ENCODE measurements at places on chromosomes 7 and 10. TPM values are rescaled to one million over a fixed set of nuclear protein-coding genes. Genes with fewer than 3 reads are reported as not detected.

MUC3A gene
- not detected for total RNA-seq

ZNF679 gene
- not detected for total RNA-seq

TCAF1 gene
- 18.8 TPM for total RNA-seq

TLX1 gene
- total RNA-seq: not detected

HABP2 gene
- not detected for total RNA-seq

PNLIPRP2 gene
- not detected for total RNA-seq

DNA sequence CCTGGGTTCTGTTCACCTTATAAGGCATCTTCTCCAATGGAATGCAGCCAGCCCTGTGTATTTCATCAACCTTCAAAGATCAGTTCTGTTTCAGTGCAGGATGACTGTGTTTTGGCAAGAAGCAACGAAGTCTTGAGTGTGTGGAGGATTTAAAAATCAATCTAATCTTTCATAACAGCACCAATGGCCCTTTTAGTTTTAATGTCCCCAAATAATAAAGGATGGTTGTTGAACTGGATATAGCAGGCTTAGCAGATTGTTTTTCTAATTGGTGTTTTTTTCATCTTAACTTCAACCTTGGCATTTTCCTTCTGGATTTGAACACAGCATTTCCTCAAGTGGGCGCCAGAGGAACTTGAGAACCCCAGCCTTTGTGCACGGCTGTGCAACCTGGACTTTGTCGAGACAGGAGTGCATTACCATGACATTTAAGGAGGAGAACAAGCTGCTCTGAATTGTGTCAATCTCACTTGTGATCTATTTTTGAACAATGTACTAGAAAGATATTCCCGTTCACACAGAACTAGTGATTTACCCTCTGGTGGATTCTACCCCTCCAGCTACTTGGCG is 313.3 kb upstream of the AKR1E2 start:
- DNase-seq: no peak

DNA sequence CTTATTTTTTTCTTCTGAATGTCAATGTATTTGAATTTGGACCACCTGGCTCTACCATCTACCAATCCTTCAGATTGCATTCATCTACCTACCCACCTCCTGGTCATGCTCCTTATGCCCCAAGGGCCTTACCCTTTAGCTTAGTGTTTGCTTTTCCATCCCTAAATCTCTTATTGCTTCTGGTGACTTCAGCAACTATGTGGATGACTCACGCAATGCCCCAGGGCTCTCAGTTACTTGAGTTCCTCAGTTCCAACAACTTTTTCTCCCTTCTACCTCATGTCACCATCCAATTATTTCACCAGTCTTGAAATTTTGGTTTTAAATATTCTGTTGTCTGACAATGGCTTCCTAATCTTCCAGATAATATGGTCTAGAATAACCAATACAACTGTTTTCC is 118.9 kb downstream of the CFAP58 start:
- DNase-seq: no peak

- DNase-seq: no peak
Observed at GRCh38 chr7:16739863-16740622, 13.5 kb upstream of the TSPAN13 start.

DNA sequence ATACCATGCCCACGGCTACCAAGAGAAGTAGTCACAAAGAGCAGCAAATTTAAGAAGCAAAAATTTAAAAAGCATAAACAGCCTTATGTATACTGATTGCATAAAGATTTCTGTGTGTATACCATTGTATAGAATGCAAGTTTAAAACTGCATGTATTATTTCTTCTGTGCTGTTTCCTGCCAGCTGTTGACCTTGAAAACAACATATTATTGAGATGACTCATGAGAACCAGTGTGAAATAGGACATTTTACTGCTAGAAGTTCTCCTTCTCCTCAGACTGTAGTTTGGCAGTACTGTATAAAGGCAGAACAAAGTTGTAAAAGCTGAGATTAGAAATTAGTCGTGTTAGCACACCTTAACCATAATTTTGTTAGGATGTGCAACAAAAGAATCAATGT is 42.3 kb upstream of the SGCE start:
- DNase-seq: no peak

GRCh38 chr10:131998845-131999681 is 17.3 kb upstream of the BNIP3 start:
- DNase-seq: no peak

- no peak for DNase-seq
Observed at GRCh38 chr10:121873236-121873635, 54.6 kb downstream of the ATE1 start.

DNA sequence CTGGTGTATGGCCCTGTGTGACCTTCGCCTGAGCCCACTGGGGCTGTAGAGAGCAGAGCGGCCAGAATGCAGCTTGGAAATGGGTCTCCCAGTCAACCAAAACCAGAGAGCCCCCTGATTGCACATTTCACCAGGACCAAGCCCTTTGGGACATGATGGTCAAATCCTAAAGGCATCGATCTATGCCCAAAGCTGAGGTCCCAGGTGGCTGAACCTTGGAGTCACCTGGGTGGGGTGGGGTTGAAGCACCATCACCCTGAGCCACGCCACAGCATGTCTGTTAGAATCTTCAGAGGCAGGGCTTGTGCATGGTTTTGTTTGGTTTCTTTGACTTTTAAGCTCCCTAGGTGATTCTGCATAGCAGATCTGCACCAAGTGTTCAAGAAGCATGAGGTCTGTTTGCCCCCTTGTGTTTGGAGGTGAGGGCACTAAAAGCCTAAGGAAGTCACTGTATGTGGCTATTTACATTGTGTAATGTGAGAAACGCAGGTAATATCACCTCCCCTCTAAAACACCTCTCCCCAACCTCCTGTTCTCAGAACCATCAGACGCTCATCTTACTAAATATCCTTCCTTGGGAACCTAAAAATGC is 9.6 kb downstream of the PKD1L1 start:
- DNase-seq: no peak

- no peak for DNase-seq
Observed at GRCh38 chr7:131859147-131859821, 302.9 kb upstream of the PODXL start.

DNA sequence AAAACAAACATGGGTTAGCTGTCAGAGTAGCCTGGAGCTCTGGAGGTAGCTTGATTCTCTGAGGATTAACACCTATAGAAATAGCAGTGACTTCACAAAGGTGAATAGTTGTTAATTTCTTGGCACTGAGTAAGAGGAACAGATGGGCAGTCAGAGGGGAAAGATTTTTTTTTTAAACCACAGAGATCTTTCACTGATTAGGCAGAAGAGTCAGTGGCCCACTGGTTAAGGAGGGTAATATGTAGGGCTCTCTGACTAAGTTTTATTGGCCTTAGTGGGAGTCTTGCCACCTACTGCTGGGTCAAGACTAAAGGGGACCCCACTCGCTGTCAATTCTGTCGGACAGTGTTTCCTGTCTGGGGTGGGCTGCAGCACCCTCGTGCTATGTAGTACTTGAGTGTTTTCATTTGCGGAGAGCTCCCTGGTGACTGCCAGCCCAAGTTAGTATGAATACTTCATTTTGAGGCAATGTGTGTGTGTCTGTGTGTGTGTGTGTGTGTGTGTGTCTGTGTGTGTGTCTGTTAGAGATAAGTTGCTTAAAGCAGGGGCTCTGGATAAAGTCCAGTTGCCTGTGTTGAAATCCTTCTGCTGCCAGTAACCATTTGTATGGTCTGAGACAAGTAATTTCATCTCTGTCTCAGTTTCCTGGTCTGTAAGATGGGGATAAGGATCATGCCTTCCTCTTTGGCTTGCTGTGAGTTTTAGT is 145.2 kb downstream of the ARID5B start:
- no peak for DNase-seq

DNA sequence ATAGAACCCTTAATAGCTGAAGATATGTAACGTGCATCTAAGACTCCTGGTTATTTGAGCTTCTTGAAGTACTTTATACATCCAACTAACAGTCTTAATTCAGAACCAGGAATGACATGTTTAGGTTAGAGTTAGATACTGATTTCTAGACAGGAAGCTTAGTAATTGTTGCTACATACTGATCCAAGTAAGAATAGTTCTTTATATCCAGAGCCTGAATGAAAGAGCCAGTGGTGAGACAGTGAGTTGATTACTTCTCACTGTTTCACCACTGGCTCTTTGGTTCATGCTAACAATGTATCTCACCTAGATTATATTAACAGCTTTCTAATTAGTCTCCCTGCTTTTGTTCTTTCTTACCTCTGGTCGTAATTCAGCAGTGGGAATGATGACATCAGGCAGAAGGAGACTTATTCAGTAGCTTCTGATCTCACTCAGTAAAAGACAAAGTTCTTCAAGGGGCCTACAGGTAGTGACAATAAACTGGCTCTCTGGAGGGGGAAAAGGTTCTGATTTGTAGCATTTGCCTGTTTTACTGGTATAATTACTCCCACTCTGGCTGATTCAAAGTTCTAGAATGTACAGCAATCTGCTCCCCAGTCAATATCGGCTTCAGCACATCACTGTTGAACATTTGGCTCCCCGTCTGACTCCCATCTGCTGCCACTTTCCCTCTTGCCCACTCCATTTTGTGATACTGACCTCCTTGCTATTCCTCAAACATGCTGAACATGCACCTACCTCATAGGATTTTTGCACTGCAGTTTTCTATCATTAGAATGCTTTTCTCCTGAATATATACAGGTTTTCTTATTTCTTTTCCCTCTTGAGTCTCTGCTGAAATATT is 29.1 kb downstream of the MCU start:
- DNase-seq: no peak

DNA sequence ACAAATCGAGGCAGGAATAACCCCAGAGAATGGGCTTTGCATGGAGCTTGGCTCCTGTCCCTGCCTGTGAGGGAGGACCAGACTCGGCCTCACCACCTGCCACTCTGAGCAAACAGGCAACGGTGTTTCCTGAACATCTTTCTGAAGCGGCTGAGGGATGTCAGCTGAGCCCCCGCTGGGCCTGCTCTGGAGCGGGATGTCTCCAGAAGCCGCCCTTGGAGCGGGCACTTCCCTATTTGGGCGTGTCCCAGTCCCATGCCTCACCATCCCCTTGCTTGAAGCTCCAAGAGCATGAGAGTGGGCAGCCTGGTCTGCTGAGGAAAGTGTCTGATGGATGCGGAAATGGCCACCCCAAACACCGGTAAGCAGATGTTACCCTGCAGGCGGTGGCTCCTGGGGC is 10.2 kb downstream of the ALKBH4 start:
- no peak for DNase-seq

DNA sequence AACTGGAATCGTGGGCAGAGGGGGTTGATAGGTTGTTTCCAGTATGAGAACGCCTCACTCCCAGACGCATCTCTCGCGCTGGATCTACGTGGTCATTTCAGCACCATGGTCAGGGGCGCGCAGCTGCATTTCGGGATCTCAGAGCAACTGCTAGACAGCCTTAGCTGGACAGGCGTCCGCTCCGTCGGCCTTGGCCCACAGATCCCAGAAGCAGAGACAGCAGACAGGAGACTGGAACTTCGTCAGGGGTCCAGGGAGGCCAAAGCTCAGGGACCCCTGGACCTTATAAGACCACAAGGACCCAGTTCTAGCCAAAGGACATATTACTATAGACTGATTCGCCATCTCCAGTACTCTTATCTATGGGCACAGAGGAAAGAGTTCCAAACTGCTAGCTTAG is 5.3 kb downstream of the NEUROG3 start:
- no peak for DNase-seq

DNA sequence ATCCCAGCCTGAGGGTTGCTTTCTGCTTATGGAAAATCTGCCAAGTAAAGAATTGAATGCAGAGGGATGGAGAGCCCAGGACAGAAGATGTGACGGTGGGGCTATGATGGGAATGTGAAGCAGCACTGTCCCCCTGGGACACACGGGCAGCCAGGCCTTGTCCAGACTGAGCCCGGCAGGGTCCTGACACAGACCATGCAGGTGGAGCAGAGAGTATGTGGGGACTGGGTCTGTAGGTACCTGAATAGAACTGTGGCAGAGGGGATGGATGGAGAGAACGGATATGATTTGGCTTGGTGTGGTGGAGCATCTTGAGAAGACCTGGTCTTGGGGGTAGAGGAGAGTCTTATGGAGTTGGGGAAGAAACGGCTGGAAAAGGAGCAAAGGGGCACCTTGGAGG is 732 bp upstream of the LRRC18 start:
- no peak for DNase-seq

- no peak for DNase-seq
Observed at GRCh38 chr10:50426485-50426884, 175.2 kb upstream of the ASAH2 start.

DNA sequence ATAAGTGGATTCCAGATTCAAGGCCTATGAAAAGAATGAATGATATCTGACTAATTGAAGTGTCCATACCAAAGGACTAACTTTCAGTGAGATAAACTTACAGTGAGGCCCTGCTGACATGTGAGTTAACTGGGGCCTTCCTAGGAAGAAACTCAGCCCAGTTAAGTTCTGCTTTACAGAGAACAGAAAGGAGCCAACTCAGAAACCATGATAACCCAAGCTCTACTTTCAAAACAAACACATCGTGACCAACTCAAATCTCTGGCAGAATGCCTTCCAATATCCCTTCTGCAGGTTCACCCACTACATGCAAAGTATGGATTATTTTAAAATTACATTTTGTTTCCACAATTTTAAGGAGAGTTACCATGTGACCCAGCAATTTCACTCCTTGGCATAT is 75.8 kb upstream of the MRLN start:
- DNase-seq: no peak

GRCh38 chr10:132172091-132173066 is 14.4 kb upstream of the DPYSL4 start:
- DNase-seq: no peak

DNA sequence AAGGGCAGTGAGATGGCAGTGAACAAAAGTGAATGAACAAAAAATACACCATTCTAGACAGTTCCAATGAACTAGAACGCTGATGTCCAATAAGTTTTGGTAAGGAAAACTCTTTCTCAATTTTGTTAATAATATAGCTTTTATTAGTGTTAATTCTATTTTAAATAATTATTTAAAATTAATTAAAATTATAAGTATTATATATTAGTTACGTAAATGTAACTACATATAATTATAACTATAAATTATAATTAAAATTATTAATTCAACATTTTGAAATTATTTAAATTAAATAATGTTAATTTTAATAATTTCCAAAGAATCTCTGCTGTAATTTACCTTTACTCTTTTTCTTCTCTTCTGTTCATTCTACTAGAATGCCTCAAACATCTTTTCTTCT is 5.4 kb downstream of the SRI start:
- no peak for DNase-seq

GRCh38 chr10:49299816-49300139 is 808 bp downstream of the C10orf71 start:
- no peak for DNase-seq

Data from natural killer cell (primary cell).